ENCODE measurements at places on chromosomes 16 and 17.

DNA sequence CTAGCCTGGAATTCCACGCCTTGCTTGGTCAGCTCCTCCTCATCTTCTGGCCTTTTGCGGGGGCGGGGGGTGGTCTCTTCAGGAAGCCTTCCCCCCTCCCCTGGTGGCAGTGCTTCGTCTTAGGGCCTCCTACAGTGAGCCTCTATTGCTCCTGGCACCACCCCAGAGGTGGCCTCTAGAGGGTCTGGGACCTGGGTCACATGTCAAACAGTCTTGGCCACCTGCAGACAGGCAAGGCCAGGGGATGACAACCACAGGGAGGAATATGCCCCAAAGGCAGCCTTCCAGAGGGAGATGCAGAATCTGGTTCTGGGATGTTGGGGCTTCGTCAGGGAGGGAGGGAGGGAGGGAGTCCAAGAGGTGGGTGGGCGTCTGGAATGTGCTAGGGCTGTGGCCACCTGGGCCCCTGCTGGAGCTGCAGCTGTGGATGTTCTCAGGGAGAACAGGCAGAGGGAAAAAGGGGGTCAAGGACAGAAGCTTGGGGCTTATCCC is 50.6 kb downstream of the SMPD3 start:
- no peak for DNase-seq

GRCh38 chr17:76137351-76138233 is 3.5 kb downstream of the FOXJ1 start:
- DNase-seq, result no peak

- no peak for DNase-seq
Measured at GRCh38 chr17:38429476-38430100, 1.3 kb downstream of the ARHGAP23 start.

DNA sequence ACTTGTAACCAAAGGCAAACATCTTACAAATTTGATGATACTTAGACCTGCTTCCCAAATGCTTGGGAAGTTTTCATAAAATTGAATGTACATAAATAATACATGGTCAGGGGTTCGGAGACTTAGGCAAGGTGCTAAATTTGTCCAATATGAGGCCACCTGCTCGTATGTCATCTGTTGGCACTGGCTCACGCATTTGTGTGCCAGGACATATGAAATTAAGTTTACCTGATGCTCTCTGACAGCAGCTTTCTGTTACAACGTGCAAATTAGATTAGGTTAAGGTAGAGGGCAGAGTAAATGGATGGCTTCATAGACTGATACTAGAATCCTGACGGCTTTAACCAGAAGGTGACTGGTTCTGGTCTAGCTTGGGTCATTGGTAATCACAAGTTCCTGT is 970.3 kb upstream of the RBFOX1 start:
- DNase-seq, result no peak

GRCh38 chr17:27577121-27577761 is 53.7 kb upstream of the LGALS9 start:
- no peak for DNase-seq

GRCh38 chr17:67082107-67082506 is 37.8 kb downstream of the CACNG1 start:
- no peak for DNase-seq

- DNase-seq, result no peak
Measured at GRCh38 chr16:85716022-85716679, 27.4 kb upstream of the GINS2 start.

DNA sequence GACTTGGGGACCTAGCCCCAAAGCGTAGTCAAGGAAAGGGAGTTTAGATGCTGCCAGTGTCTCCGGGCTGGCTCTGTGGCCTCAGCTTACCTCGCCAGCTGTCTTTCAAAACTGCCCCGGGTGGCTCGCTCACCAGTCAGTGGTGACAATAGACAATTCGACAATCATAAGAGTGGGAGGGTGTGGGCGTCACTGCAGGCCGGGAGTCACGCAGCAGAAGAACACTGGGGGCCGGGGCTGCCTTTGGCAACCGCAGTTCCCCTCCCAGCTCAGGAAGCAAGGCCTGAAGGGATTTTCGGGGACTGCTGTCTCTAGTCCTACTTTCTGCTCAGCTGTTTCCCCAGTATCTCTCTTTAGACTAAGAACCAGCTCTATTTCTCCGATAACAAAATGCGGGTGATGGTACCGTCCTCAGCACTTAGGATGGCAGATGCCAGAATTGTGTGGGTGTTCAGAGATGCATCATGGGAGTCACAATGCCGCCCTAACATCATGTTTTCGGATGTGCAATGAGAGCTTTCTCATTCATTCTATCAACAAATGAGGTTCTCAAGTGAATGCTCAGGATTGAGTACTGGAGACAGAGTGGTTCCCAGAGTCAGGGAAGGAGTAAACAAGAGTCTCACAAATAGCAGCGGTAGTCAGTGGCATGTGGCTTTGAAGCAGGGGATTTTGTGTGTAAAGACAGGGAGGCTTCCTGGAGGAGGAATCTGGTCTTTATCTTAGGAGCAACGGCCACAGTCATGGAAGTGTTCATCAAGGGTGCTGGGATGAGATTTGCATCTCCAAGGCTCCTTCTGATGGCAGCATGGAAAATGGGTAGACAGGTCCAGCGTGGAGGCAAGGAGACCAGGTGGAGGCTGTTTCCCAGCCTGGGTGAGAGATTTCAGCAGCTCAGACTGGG is 93.1 kb downstream of the ZDHHC7 start:
- DNase-seq, result no peak

GRCh38 chr17:44473367-44473766 is 29.8 kb downstream of the GPATCH8 start:
- no peak for DNase-seq

- no peak for DNase-seq
Measured at GRCh38 chr17:39777534-39778365, 40.0 kb downstream of the GRB7 start.

DNA sequence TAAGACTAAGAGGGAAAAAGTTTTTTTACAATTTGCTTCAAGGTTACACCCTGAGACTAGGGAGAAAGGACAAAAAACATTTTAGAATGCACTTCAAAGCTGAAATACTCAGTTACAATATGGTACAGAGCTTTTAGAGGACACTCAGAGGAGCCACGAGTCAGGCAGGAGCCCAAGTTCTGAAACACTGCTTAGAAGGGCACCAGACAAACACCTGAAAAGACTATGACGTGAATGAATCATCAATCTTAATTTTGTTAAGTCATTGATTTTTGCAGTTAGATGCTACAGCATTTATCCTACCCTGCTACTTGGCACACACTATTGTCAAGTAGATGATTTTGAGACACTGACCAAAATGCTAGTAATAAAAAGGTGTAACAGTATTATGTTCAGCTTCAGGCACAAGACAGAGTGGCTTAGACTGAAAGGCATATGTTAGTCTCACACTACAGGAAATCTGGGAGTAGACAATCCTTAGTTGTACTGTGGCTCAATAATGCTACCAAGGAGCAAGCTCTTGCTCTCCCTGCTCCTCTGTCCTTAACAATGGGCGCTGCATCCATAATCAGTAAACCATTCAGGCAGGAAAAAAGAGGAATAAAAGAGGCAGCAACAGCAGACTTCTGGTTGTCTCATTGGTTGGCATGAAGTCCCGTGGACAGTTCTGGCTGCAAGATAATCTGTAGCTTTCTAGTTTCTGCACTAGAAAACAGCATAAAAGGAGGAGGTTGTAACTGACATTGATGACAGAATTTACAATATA is 151.8 kb downstream of the ABCA8 start:
- DNase-seq, result no peak

DNA sequence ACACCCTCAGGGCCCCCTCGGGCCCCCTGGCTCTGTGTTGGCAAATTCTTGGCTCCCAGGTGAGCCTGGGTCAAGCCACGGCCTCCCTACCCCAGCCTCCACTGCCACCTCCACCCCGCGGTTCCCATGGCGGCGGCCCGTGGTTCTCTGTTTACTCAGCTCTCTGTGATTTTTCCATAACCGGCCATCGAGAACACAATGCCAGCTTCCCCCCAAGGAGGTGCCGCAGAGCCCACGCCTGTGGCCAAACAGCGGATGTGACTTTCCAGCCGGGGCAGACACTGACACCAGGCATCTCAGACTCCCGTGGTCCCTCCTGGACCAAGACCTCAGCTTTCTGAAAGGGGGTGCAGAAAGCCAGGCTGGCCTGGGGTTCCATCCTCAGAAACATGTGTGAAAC is 21.6 kb upstream of the ATP2A3 start:
- DNase-seq, result no peak

Data from HEK293T (cell line).